HTR-8/SVneo (cell line): ENCODE measurements at places on chromosomes 5 and 9.

DNA sequence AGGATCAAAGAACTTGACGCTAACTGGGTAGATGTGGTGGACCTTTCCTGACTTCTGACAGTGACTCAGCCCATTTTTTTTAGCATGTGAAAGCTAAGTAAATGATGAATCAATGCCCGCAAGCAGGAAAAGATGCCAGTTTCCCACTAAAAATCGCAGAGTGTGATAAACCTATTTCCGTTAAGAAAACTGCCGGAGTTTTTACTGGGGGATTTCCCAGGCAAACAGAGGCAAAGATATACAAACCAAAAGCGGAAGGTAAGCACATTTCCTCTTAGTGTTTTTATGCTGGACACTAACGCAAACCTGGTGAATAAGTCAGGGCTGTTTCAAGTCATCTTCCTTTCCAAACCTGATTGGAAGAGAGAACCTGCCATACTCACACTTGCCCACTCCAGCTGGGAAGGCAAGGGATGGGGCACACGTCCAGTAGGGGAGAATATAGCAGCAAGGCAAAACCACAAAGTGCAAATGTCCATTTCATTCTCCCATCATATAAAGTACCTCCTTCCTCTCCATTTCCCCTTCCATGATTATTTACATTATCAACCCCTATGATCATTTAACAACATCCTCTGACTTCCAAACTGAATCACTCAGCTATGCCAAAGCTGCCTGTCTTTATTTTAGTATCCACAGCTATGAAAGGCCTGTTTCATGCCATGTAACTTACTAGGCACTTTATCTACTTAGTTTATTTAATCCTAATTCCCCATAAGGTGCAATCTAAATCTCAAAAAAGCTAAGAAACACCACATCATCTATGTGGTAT is 349.7 kb upstream of the RFX3 start:
- DNase-seq, result peak; percentile 51

DNA sequence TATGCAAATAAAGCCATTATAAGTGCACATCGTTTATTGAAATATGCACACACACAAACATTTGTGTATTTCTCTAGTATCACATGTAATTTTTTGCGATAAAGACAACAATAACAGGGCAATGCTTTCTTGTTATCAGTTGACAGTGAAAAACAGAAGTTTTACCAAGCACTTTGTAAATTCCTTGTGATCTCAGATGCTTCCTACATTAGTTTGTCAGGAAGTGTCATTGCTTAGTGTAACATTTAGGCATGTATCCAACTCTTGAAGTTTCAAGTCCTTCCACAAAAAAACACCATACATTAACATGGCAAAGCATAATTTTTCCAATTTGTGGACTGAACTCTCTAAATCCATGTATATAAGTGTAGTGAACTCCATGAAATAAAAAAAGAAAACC is 46.4 kb downstream of the MOCS2 start:
- no peak for DNase-seq

- no peak for DNase-seq
Observed at GRCh38 chr5:112563169-112563826, 144.2 kb upstream of the EPB41L4A start.

DNA sequence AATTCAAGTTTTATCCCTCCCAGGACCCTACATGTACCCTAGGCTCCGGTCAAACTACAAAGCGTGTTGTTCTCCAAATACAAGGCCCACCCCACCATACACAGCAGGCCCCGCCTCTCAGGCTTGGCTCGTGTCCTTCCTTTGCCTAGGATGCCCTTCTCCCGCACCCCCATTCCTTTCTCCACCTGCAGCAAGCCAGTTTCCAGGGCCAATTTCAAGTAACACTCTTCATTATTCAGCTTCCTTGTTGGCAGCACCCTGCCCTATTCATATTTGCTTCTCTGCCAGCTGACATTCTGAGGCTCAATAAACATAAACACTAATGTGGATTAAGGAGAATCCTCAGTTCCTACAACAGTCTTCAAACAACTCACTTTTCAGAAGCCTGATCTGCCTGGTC is 31.7 kb downstream of the EPB41L4B start:
- DNase-seq, result no peak

- no peak for DNase-seq
Observed at GRCh38 chr9:90103771-90104170, 499.0 kb downstream of the GADD45G start.

DNA sequence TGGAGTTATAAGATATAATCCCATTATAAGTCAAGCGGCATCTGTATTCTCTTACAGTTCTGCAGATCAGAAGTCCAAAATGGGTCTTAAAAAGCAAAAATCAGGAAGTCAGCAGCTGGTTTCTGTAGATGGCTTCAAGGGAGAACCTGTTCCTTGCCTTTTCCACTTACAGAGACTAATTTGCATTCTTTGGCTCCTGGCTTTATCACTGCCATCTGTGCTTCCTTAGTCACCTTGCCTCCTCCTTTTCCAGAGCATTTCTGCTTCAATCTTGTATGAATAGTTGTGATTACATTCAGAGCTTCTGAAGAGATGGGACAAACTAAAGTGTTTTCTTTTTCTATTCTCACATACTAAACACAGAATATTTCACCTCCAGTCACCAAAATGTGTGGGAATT is 647.3 kb upstream of the GRAMD2B start:
- DNase-seq, result no peak

GRCh38 chr9:12878351-12878978 is 103.6 kb downstream of the LURAP1L start:
- no peak for DNase-seq
